ENCODE measurements at places on chromosomes 7 and 10. TPM values are rescaled to one million over a fixed set of nuclear protein-coding genes. Genes with fewer than 3 reads are reported as not detected.

Gene C10orf90
- not detected for polyA plus RNA-seq

Gene THNSL1
- polyA plus RNA-seq = 1.3 TPM

Gene IQCE
- 5.4 TPM for polyA plus RNA-seq

Gene EIF5AL1
- polyA plus RNA-seq = 4.1 TPM

Gene ADIRF
- 517 TPM for polyA plus RNA-seq

Gene VPS37D
- 0.61 TPM for polyA plus RNA-seq

Gene PITX3
- polyA plus RNA-seq = not detected

Gene CPA5
- polyA plus RNA-seq = 0.75 TPM

Gene MMD2
- polyA plus RNA-seq = not detected

GRCh38 chr10:75229971-75230370 is 5.8 kb downstream of the COMTD1 start:
- no peak for DNase-seq

DNA sequence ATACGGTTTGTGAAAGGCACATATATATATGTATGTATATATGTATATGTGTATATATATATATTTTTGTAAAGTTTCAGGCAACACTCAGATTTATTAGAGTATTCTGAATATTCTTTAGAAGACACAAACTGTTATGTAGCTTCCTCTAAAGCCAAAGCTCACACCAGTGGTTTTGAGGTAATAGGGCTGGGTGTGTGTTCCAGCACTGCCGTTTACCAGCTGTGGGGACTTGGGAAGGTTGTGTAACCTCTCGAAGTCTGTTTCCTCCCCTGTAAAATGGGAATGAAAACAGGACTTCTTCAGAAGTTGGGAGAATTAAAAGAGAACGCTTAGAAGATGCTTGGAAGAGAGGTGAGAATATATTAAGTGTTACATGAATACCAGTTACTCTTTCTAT is 94.8 kb downstream of the PRPF18 start:
- DNase-seq = no peak

DNA sequence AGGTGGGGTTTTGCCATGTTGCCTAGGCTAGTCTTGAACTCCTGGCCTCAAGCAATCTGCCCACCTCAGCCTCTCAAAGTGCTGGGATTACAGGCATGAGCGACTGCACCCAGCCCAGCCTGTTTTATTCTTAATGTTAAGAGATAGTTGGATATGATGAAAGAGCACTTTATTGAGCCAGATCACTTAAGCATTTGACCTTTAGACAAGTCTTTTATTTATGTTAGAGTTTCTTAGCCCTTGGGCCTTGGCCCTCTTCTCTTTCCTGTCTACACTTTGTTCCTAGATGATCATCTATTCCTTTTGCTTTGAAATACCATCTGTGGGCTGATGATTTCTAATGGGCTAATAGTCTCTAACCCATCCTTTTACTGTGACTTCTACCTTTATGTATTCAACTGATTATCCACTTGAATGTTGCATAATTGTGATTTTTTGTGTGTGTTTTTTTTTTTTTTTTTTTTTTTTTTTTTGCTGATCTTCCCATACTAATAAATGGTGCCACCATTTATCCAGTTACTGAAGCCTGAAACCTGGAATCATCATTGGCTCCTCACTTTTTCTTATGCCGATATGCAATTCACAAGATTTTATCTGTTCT is 34.8 kb downstream of the BTRC start:
- no peak for DNase-seq

GRCh38 chr10:79139124-79139835 is 70.5 kb downstream of the ZMIZ1 start:
- DNase-seq = no peak

DNA sequence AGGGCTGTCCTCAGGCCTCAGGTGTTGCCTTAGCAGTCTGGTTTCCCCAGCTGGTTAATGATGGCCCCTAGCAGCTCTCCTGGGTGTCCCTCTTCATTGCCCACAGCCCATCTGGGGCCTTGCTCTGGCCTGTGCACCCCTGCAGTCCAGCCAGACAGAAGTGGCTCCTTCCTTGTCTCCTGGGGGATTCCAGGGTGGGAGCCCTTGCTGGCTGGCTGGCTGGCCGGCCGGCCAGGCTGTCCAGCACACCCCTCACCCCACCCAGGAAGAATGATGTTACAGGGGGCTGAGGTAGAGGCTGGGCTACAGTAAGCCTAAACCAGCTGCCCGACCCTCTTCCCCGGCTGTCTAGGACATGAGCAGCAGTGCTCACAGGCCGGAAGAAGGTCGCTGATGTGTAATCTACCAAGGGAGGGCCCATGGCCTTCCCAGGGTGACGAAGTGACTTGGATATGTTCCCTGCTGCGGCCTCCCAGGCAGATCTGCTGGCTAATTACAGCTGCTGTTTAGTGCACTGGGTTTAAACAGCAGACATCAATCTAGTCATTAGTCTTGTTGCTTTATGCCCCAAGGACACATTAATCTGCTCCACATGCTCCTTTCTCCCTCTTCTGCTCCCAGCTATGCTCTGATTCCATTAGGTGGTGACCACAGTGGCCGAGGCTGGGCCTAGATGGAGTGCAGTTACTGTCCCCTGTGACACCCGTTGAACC is 53.8 kb upstream of the LRRC4 start:
- no peak for DNase-seq

- DNase-seq = no peak
Observed at GRCh38 chr10:91422915-91423314, 12.8 kb downstream of the HECTD2 start.

DNA sequence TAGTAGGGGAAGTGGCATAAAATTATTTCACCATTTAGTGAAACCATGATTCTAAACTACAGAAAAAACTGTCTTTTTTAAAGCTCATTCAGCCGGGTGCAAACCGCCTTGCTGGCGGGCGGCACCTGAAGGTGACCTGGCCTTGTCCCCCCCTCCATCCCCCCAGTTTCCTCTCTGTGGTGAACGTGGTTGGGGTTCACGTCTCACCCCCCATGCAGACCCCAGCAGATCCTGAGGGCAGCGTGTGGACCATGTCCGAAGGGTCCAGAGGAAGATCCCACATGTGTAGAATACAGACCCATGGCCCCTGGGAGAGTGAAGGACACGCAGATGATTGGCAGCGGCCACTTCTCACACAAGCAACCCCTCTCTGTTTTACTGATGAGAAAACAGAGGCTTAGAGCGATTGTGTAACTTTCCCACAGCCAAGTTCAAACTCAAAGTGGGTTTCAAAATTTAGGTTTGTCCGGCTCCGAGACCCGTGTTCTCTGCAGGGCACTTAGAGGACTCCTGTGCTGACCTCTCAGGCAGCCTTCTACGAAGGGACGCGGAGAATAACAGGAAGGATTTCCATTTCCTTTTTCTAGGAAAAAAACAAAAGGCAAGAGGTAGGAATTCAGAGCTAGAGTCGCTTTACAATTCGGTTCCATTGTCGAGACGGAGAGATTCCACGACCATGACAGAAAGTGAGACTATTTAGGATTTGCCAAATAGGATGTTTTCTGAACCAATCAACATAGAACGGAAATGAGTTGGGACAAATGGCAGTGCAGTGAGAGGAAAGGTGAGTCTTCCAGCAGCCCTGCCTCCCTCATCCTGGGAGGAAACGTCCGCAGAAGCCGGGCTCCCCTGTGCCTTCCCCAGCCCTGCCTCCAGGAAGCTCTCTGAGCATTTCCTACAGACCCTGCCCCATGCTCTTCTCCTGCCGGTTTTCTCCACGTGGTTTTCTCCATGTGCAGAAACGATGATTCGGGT is 67.6 kb upstream of the PITRM1 start:
- DNase-seq = no peak

DNA sequence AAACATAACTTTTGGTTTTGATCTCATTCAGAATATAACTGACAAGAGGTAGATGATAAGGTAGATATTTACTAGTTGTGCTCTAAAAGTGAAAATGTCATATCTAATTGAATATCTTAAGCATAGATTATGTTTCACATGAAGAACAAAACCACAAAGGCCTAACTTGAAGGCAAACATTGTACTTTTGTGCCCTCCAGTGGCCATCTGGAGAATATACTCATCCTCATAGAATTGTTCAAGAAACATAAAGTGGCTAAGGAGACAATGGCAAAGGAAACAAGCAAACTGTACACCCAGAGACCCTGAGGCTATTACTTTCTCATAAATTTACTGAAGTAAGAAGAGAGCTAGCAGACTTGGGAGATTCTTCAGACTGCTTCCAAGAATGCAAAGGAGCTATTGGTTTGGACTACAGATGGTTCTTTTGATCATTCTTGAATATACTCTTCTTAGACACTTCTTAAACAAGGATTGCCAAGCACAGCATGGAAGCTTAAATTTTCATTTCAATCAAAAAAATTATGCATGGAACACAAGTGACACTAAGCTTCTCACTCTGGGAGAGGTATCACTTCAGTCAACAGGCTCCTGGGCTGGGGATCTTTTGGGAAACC is 98.2 kb upstream of the DKK1 start:
- peak; percentile 57 for DNase-seq

GRCh38 chr7:142860968-142861367 is 6.1 kb downstream of the EPHB6 start:
- DNase-seq = no peak

DNA sequence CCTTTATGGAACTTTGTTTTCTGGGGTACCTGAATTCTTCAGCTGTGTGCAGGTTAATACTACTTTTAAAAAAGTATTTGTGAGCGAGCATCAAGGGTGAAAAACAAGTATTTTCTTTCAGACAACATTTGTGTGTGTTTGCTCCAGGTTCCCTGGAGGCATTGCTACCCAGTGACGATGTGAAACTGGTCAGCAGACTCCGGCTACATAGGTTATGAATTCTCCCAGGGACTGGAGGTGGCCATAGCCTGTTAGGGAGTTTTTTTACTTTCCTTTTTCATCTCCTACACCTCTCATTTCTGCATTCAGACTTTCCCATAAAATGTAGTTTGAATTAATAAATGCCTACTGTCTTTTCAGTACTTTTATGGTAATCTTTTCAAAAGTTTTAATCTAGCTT is 7.6 kb downstream of the AKR1D1 start:
- DNase-seq = no peak

- no peak for DNase-seq
Observed at GRCh38 chr10:113732966-113733365, 18.5 kb upstream of the PLEKHS1 start.

GRCh38 chr10:115624448-115624847 is 531.3 kb downstream of the ATRNL1 start:
- DNase-seq = no peak

DNA sequence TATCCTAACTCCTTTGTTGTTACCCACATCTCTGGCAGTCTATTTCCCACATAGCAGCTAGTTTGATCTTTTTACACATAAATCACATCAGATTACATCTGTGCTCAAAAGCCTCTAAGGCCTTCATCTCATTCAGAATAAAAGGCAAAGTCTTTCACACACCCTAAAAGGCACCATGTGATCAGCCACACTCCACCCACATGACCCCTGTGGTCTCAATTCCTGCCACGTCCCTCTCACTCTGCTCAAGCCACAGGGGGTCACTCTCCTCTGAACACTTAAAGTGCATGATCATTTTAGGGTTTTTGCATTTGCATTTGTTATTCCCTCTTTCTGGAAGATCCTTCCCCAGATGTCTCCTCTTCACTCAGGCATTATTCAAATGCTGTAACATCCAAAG is 30.8 kb downstream of the ELAPOR2 start:
- no peak for DNase-seq

DNA sequence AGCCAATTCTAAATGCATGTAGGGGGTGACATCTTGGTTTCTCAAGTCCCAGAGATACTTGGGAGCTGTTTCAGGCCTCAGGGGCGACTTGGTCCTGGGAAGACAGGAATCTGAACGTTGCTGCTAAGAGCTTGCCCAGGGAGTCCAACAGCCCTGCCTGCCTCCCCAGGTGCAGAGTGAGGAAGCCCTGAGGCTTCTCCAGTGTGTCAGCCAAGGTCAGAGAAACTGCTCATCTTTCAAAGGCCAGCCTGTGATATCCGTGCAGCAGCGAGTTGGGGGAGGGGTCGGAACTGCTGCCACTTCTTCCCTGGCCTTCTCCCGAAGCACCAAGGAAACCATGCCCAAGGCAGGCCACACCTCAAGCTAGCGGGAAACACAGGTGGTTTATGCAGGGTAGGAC is 9.7 kb downstream of the GDF2 start:
- DNase-seq = no peak
